ENCODE measurements at places on chromosomes 5 and 9.

DNA sequence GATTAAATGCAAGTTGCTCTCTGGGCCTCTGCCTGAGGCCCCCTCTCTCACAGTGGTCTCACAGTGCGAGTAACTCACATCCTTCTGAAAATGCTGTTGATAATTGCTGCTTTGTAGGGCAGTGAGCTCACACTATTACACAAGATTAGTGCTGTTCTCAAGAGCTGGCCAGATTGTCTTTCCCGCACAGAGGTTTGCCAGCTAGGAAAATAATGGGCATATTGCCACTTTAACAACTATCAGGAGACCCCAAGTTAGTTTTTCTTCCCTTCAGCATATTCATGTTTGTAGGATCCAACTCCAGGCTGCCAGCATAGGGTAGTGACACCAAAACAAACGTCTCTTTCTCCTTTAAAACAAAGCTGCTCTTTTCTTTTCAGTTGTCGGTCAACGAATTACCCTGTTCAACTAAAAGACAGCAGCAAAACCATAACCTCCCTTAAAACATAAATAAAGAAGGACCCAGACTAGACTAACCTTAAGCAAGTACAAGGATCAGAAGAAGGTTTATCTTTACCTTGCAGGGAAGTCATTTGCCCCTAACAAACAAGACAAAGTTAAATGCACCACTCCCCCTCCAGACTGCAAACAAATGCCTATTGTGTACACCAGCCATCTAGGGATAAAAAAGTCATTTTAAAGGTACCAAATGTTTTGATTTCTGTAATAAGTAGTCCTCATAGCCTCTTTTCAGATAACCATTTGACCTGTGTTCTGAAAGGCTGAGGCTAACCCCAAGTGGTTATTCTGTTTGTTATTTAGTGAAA lies 91.4 kb downstream of the VCAN start:
- no peak for DNase-seq

DNA sequence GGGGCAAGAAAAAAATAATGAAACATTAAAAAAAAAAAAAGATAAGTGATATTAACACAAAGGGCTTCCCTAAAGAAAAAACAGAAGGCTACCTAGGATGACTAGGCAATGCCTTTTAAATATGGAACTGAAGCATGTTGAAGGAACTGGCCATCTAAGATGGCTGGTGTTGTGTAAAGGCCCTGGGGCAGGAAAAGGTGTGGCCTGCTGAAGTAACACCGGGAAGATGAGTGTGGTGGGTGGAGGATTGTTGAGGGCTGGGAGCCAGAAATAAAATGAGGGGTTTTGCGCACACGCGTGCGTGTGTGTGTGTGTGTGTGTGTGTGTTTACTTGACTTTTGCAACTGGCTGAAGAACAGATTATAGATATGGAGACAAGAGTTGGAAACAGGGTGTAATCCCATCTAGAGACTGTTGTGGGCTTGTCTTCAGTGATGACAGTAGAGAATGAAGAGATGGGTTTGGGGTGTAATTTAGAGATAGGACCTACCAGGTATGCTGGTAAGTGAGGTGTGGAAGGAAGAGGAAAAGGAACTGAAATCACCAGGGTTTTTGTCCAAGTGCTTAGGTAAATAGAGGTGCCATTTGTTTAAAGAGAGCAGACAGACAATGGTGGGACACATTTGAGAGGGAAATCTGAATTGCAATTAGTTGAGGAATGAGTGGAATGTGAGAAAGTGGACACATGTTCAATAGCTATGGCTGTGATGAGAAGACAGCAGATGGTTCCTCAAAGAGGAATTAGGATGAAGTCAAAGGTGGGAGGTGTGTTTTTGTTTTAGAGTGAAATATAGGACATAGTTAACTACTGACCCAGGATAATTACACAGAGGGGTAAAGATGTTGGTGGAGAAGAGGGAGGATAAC lies 33.9 kb downstream of the RAD23B start:
- no peak for DNase-seq

GRCh38 chr9:114366334-114367128 lies 21.3 kb downstream of the AKNA start:
- peak; percentile 87 for DNase-seq

DNA sequence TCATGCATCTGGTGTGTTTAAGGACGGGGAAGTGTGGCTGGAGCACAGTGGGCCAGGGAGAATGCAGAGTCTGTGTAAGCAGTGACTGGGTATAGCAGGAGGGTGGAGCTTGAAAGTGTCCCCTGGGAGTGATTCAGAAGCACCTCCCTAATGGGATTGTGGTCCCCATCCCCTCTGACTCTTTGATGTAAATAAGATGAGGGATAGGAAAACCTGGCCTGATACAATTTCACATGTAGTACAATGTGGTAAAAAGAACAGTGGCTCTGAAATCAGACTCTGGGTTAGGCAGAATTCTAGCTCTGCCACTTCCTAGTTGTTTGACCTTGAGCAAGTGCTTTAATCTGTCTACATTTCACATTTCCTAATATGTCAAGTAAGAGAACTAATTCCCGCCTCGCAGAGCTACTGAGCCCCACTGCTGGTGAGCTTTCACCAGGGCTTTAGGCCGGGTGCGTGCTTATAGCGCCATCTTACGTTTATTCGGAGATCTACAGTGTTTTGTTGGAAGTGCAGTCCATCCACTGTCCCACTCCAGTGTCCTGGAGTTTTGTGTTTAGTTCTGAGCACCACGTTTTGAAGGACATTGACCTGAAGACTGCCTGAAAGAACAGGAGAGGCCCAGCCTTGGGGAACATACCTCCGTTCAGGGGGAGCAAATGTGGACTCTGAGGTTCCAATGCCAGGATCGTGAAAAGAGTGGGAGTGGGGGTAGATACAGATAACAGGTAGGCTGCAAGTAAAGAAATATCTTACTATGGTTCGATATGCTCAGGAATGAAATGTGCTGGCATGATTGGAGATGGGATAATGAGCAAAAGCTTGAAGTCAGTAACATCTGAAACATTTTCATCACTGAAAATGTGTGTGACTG lies 51.2 kb upstream of the TESK1 start:
- peak; percentile 92 for DNase-seq

DNA sequence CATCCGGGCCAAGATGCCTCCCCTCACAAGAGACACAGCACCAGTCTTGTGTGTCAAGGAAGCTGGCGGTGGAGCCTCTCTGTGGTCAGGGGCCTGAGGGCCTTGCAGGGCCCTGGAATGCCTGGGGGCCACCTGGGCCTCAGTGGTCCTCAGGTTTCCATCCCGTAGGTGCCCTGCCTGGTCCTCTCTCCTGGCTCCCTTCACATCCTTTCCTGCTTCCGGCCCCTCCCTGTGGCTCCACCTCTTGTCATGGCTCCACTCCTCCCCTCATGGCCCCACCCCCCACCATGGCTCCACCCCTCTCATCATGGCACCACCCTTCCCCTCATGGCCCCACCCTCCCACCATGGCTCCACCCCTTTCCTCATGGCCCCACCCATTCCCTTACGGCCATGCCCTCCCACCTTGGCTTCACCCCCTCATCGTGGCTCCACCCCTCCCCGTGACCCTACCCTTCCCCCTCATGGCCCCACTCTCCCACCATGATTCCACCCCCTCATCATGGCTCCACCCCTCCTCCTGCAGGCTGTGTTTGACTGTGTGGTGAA lies 175.8 kb downstream of the CACNA1B start:
- DNase-seq = no peak

GRCh38 chr9:76610011-76610352 lies 151.0 kb downstream of the GCNT1 start:
- peak; percentile 85 for DNase-seq

- no peak for DNase-seq
These were observed 56.7 kb upstream of the CLINT1 start for GRCh38 chr5:157915638-157916037.

DNA sequence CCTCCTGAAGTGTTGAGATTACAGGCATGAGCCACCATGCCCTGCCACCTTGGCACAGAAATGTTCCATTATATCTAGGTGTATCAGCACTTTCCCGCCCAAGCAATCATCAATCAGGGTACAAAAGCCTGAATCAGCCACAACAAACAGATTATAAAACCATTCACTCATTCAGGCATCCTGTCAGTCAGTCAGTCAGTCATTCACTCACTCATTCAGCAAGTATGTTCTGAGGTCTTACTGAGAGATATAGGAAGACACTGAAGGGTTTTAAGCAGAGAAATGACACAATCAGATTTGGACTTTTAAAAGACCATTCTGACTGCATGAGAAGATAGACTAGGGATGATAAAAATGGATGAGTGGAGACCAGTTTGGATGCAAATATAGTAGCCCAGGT lies 13.1 kb downstream of the PSMD5 start:
- no peak for DNase-seq

GRCh38 chr5:87400305-87400899 lies 12.3 kb downstream of the CCNH start:
- DNase-seq = peak; percentile 77

DNA sequence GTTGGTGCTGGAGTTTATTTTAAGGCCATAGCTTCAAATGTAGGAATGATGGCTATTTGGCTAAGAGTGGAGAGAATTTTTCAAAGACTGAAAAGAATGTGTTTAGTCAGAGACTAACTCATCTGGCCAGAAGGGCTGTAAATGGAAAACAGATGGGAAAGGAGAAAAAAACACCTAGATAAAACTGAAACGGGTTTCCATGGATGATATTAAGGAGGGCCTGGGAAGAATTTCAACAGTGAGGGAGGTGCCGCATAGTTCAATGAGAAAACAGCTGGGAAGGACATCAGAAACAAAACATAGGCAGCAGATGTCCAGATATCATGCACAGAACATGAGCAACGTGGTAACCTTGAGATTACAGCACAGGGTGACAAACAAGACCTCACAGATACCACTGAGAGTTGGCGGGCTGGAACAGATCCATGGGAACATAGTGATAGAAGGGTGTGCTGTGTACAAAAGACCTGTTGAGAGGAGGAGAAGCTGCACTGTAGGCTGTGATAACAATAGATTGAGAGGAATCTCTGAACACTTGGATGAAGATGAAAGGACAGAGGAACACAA lies 31.2 kb upstream of the RAD23B start:
- DNase-seq = peak; percentile 93

GRCh38 chr9:19598722-19599121 lies 189.9 kb downstream of the ACER2 start:
- no peak for DNase-seq

DNA sequence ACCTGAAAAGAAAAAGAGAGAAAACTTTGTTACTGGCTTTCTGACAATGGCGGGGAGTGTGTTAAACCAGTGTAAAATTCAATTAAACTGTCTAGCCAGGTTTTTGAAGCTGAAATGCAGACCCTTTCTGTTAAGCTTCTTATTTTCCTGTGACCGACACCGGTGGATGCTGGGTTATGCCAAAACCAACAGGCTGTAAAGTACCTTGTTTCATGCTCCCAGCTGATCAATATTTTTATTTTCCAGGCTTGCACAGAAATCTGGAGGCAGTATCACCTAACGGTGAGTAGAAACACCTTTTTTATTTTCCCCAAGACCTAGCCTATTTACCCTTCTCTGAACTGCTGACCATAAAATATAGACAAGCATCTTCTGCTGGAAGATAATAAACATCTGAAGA lies 94.9 kb upstream of the GRHPR start:
- no peak for DNase-seq

GRCh38 chr5:80346055-80346454 lies 26.3 kb downstream of the SPZ1 start:
- peak; percentile 2 for DNase-seq

DNA sequence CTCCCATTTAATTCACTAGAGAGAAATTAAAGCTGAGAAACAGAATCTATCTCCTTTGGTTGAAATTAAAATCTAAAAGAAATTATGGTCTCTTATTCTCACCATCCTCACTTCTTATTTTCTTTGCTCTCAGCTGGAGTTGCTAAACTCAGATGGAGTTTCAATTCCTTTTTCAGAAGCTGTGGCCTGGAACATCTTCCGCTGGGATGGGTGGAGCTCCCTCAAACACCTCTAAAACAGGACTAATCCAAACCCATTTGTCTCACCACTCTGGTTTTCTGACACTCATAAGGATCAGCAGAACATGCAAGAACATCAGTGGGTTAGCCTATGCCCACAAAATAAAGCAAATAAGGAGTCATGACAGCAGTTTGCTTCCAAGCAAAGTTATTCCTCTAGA lies 39.6 kb upstream of the CEP78 start:
- no peak for DNase-seq

- DNase-seq = no peak
These were observed 19.7 kb upstream of the GCNT4 start for GRCh38 chr5:75072061-75072460.

DNA sequence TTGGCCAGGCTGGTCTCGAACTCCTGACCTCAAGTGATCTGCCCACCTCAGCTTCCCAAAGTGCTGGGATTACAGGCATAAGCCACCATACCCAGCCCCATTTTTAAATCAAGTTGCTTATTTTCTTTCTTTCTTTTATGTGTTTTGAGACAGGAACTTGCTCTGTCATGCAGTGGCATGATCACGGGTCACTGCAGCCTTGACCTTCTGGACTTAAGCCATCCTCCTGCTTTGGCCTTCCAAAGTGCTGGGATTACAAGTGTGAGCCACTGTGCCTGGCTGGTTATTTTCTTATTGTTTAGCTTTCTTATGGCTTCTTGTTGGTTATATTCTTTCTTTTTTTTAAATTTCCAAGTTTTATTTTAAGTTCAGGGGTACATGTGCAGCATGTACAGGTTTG lies 79.7 kb upstream of the C5orf63 start:
- no peak for DNase-seq

- DNase-seq = no peak
These were observed 7.4 kb downstream of the ZER1 start for GRCh38 chr9:128764361-128764760.

- DNase-seq = no peak
These were observed 62.2 kb downstream of the INIP start for GRCh38 chr9:112655668-112656067.

GRCh38 chr5:29143266-29143665 lies 2050.2 kb upstream of the CDH6 start:
- no peak for DNase-seq

- DNase-seq = no peak
These were observed 3.3 kb upstream of the HAPLN1 start for GRCh38 chr5:83724001-83724400.

DNA sequence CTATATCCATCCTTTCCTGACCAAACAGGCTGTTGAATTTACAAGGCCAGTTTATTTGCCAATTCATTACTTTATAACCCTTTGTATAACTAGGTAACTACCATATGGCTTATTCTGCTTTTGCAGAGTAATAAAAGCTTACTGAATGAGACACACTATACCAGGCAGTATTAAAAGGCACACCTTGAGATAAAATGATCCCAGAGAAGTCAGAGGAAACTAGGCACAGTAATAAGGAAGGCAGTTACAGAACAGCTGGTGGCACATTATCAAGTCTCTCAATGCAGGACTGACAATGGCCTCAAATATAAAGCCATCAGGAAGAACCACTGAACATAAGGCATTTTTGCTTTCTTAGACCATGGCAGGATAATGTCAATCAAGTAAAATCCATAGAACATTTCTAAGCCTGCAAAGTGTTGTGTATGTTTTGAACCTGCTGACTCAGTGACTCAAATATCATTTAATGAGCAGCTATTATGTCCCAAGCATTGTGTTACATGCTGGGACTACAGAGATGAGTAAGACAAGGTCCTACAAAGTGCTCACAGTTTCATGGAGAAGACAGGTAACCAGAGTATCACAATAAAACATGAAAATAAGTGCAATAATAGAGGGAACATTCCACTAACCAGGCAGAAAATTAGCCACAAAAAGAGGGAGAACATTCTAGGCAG lies 52.5 kb downstream of the OXCT1 start:
- no peak for DNase-seq
